NCI-H2081 treated with DMSO at 0.1 percent for 48 hours (cell line): ENCODE measurements at places on chromosomes 6 and 20.

DNA sequence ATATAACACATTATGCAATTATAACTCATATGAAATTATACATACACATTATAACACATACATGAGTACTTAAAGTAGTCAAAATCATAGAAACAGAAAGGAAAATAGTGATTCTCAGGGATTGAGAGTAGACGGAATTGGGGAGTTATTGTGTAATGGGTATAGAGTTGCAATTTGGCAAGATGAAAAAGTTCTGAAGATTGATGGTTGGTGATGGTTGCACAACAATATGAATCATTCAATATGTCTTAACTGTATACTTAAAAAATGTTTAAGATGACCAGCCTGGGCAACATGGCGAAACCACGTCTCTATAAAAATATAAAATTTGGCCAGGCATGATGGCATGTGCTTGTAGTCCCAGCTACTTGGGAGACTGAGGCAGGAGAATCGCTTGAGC lies 372.7 kb downstream of the CDKAL1 start:
- no peak for DNase-seq

- no peak for DNase-seq
These were observed 4.9 kb upstream of the PTK6 start for GRCh38 chr20:63542031-63542559.

DNA sequence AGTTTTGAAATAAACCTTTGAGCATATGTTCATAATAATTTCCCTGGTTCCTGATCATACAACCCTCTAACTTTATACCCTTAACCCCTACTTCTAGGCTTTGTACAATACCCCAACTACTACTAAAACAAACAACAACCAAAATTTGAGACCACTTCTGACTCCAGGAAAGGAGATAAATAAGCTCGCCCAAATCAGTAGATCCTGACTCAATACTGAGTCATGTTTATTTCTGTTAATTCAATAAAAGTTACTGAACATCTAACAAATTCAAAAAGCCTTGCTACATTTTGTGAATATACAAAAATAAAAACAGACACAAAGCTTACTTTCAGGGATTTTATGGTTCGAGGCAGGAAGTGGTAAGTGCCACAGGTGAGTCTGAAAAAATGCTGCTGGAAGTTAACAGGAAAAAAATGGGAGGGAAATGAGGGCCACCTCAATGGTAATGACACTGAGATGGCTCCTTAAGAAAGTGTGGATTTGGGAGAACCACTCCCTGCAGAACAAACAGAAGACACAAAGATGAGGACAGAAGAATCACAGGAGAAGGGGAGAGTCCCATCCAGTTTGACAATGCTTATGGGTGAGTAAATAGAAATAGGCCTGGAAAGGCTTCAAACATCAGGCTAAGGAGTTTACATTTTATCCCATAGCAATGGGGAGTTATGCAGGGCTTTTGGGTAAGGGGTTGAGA lies 63.4 kb downstream of the DST start:
- DNase-seq = no peak

DNA sequence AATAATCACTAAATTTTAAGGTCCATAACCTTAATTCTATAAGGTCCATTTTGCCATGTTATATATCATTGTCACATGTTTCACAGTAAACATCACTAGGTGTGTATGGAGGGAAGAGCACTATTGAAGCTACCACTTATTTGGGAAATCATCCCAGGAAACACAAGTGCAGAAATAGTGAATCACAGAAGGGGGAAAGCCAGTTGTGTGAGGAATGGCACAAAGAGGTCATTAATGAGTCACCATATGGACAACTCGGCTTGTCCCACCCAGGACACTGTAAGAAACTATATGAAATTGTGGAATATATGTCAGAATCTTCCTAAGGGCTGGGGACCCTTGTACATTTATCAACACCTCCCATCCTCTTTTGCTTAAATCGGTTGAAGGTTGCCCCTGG lies 13.7 kb downstream of the BTN3A1 start:
- DNase-seq = no peak

DNA sequence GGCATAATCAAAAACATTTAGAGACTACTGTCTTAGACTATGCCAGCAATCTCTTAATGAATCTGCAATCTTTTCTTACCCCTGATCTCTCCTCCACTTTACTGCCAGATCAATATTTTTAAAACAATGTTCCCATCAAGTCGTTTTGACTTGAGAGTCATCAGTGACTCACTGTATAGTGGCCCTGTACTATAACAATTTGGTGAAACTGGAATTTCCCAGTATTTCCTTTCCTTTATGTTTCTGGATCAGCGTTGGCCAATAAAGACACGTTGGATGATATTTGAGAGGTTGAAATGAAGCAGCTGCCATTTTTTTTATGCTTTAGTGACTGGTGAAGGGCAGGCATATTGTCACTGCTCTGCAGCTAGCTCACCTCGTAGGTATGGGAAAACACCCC lies 10.1 kb upstream of the SMIM13 start:
- DNase-seq = no peak

- no peak for DNase-seq
These were observed 168.2 kb upstream of the CST7 start for GRCh38 chr20:24780674-24781417.

- no peak for DNase-seq
These were observed 27.5 kb upstream of the TBXT start for GRCh38 chr6:166194914-166195859.

DNA sequence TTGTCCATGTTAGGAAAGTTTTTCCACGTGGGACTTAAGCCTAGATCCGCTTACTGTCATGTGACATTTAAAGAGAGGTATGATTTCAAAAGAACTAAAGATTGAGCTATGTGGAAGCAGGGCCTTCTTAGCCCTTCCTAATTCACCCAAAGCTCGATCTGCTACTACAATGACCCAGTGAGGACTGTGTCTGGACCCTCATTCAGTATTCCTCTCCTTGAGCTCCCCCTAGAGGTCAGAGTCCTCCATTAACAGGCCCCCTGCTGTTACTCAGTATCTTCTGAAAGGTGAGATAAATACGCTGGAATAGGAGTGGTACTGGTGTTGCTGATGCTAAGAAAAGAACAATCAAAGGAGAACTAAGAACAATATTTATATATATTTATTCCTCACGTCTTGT lies 414.0 kb downstream of the GJA1 start:
- no peak for DNase-seq

- no peak for DNase-seq
These were observed 48.1 kb downstream of the DUSP22 start for GRCh38 chr6:340186-340955.

GRCh38 chr20:57785061-57785460 lies 75.2 kb upstream of the PMEPA1 start:
- DNase-seq = no peak

GRCh38 chr6:11413117-11413687 lies 124.3 kb upstream of the TMEM170B start:
- DNase-seq = no peak

- DNase-seq = no peak
These were observed 209.4 kb upstream of the JAG1 start for GRCh38 chr20:10883166-10883565.

GRCh38 chr20:32872266-32872665 lies 13.5 kb downstream of the EFCAB8 start:
- DNase-seq = no peak

DNA sequence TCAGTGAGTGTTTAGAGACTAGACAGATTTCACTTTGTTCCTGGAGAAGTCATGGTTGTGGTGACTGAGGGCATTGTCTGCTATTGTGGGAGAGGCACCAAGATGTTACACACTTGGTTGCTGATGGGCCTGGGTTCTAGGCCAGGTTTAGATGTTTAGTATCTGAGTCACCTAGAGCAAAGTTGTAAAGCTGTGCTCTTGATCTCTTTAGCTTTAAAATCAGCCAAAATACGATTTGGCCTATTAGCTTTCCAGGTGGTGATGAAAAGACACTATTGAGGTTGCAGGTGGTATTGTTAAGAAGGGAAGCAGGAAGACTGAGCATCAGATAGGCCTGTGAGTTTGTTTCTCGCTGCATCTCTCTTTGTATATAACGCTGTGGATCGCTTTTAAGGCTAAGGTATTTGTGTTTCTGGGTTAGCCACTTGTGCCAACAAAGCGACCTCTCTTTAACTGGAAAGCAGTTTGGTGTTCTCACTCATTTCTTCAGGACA lies 48.6 kb downstream of the FOXO3 start:
- DNase-seq = no peak

DNA sequence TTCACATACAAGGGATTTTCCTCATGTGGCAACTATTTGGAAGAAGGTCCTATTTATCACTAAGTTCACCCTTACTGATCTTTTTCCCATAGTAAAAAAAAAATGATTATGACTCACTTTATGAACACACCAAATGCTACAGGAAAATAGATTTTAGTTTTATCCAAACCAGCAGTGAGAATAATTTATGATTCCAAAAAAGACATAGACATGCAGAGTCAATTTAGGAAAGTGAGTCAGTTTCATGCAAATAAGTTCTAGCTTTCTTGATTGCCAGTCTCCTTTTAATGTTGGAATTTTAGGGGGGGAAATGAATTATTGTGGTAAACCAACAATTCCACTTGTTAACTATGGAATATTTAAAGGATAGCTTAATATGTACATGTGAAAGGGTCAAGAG lies 64.0 kb upstream of the RNF146 start:
- no peak for DNase-seq

GRCh38 chr20:21047981-21048380 lies 58.2 kb downstream of the LINC00237 start:
- no peak for DNase-seq

DNA sequence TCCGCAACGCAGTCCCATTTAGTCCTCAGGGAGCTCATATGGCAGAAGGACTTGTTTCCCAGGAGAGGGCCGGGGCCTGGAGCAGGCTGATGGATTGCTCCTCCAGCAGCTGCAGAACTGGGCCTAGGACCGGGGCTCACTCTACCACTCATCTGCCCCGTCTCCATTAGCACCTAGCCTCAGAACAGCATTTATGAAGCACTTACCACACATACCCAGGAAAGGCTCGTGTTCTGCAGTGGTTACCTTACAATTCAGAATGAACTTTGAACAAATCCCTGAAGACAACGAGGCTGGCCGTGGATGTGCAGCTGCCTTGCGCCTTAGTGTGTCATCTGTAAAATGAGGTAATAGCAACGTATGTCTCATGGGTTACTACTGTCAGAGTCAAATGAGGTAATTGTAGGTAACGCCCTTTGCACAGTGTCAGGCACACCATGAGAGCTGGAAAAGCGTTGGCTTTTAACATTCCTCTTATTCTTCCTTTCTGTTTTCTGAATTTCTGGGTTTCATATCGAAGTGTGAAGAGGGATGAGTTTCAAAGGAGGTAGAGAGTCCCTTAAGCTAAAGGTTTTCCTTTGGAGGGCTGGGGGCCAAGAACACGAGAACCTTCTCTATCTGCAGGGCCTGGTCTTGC lies 46.3 kb upstream of the CD93 start:
- no peak for DNase-seq

DNA sequence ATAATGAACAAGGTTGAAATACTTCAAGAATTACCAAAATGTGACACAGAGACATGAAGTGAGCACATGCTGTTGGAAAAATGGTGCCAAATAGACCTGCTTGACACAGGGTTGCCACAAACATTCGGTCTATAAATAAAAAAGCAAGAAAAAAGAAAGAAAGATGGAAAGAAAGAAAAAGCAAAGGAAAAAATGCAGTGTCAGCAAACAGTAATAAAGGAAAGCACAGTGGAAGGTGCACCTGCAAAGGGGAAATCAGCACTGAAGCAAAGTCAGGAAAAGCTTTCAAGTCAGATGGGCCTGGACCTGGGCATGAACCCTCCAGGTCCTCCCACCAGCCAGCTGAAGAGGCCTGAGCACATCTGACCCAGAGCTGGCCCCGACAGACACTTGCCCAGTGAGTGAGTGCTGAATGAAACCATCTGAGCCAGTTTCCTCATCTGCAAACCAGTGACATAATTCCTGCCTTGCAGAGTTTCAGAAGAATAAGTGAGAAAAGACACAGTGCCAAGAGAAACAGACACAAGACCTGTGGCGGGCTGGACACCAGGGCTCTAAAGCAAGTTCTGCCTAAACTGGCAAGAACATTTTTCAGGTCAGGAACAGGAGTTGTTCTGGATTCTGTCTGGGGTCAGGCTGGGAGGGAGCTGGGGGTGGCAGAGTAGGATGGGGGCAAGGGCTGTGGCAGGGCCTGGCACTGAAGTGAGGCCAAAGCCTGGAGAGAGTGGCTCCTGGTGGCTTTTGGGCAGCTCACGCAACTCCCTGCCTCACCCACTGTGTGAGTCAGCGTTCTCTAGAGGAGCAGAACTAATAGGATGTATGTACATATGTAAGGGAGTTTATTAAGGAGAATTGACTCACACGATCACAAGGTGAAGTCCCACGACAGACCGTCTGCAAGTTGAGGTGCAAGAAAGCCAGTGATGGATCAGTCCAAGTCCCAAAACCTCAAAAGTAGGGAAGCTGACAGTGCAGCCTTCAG lies 23.9 kb upstream of the MICB start:
- DNase-seq = no peak

DNA sequence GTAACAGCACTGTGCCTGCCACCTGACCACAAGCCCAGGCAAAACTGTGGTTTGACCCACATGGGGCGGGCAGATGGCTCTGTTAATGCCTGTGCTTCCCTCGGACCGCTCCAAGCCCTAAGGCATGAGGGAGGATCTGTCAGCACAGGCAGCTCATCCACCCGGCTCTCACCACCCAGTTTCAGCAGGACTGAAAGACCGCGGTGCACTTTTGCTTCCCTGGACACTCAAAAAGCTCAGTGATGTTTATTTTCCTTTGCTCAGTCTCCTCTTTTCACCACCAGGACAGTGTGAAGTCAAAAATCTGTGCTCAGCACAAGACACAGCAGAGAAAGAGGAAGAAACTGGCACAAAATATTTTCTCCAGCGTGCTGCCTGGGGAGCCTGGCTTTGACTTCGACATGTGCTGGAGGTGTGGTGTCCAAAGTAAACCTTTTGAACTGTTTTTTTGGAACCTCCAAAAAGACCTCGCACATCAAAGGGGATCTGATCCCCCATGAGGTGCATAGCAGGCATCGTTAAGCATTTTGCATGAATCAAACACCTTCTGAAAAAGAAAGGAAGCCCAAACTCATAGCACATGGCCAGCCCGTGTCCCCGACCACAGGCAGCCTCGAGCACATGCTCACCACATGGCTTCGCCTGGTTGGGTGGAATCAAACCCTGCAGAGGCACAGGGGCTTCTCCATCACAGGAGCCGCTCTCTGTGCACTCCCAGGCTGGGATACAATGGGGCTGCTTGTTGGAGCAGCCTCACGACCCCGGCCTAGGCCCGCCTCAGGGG lies 441.7 kb upstream of the JARID2 start:
- DNase-seq = no peak

GRCh38 chr6:15257357-15258132 lies 11.7 kb downstream of the JARID2 start:
- DNase-seq = no peak

GRCh38 chr20:53405139-53405538 lies 188.5 kb downstream of the ZNF217 start:
- no peak for DNase-seq
